IPS DF 6.9 (cell line): ENCODE measurements at places on chromosomes 7 and 10.
A peak's percentile ranks its signal among the peaks of the same experiment; 100 is the strongest.

DNA sequence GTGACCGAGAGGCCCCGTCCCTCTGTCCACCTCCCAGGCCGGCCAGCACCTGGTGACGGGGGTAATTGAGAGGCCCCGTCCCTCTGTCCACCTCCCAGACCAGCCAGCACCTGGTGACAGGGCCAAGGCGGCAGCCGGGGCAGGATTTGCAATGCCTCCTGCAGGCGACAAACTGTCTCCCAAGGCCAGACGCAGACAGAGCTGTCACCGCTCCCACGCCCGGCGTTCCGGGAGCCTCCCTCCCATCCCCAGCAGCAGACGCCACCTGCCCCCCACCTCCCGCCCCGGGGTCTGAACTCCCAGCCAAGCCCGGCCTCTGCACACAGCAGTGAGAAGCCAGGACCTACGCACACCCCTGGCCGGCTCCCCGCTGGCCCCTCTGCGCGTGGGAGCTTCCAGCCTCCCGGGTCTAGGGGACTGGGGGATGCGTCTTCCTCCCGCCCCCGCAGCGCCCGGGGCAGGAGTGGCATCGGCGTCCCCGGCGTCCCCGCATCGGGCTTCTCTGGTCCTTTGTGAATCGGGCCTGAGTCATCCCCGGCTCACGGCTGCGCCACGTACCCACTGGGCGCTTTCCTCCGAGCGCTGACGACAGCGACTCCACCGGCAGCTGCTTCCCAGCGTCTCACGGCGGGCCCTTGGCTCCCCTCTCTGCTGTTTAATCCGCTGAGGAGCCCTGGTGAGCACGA, 95.1 kb upstream of the DIP2C start:
- H3K27ac ChIP-seq = no peak overlapping the region
- peak overlapping the region; percentile 16; the same call in 1 of the 2 replicates for H3K4me3 ChIP-seq
- peaks cover 4% of the 10 kb centered on the region; the same call in 1 of the 2 replicates for H3K27me3 ChIP-seq
- DNase-seq = no peak
- H3K4me1 ChIP-seq = peaks cover 2% of the 10 kb centered on the region; the same call in 1 of the 2 replicates

GRCh38 chr10:74816824-74817498, 9.4 kb upstream of the KAT6B start:
- DNase-seq = no peak
- no peak overlapping the region for H3K4me3 ChIP-seq
- H3K36me3 ChIP-seq = no peaks in the 10 kb centered on the region
- no peaks in the 10 kb centered on the region for H3K27me3 ChIP-seq

DNA sequence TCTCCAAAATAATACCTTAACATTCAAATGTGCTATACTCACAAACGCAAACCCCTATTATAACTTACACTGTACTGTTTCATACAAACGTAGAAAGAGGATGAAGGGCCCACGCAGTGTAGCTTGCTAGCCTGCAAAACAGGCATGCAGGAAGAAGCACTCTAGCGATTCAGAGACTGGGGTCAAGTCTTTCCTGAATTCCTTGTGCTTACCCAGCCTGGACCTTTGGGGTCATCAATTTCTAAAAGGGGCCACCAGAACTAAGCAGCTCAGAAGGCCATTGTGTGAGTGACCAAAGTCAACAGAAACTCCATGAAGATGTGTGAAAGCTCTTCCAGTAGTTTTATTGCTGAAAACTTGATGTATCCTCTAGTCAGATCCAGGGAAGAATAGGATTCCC, 111.9 kb downstream of the SVIL start:
- DNase-seq = no peak
- H3K36me3 ChIP-seq = no peaks in the 10 kb centered on the region; the same call in 1 of the 2 replicates
- no peaks in the 10 kb centered on the region for H3K4me1 ChIP-seq
- no peak overlapping the region for H3K4me3 ChIP-seq
- H3K27me3 ChIP-seq = no peaks in the 10 kb centered on the region
- H3K27ac ChIP-seq = no peak overlapping the region

DNA sequence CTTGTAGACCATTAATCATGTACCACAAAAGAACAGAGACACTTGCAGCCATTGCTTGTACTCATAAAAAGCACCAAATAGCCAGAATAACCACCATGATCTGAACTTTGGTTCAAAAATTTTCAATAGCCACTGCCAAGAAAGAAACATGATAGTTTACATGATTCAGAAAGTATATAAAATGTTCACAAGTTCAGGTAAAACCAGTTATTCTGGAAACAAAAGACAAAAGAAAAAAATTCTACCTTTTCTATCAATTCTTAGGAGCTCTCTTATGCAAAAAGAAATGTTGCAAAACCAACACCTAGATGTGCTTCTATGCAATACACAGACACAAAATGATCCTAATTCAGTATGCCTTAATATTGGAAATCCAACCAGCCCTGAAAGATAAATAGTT, 108.7 kb downstream of the PCLO start:
- no peak overlapping the region for H3K4me3 ChIP-seq
- H3K27me3 ChIP-seq = no peaks in the 10 kb centered on the region
- H3K4me1 ChIP-seq = no peaks in the 10 kb centered on the region
- H3K36me3 ChIP-seq = no peaks in the 10 kb centered on the region
- no peak for DNase-seq

DNA sequence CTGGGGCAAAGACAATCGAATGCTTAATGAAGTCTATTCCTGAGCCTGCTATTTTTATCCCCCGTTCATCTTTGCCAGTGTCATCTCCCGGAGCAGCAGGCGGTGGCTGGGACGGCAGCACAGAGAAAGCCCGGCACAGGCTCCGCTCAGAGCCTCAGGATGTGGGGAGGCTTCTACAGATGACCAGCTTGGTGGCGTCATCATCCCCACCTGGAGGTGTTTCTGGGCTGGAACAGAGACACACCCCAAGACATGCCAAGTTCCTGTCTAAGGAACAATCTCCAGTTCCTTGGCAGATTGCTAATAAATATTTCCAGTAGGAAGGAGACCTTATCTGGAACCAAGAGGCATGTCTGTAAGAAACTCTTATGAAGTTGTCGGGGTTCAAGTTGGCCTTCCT, 552.4 kb upstream of the MGMT start:
- no peak overlapping the region for H3K4me3 ChIP-seq
- no peak overlapping the region for H3K27ac ChIP-seq
- H3K36me3 ChIP-seq = no peaks in the 10 kb centered on the region
- no peak for DNase-seq
- H3K27me3 ChIP-seq = no peaks in the 10 kb centered on the region
- H3K4me1 ChIP-seq = no peaks in the 10 kb centered on the region

DNA sequence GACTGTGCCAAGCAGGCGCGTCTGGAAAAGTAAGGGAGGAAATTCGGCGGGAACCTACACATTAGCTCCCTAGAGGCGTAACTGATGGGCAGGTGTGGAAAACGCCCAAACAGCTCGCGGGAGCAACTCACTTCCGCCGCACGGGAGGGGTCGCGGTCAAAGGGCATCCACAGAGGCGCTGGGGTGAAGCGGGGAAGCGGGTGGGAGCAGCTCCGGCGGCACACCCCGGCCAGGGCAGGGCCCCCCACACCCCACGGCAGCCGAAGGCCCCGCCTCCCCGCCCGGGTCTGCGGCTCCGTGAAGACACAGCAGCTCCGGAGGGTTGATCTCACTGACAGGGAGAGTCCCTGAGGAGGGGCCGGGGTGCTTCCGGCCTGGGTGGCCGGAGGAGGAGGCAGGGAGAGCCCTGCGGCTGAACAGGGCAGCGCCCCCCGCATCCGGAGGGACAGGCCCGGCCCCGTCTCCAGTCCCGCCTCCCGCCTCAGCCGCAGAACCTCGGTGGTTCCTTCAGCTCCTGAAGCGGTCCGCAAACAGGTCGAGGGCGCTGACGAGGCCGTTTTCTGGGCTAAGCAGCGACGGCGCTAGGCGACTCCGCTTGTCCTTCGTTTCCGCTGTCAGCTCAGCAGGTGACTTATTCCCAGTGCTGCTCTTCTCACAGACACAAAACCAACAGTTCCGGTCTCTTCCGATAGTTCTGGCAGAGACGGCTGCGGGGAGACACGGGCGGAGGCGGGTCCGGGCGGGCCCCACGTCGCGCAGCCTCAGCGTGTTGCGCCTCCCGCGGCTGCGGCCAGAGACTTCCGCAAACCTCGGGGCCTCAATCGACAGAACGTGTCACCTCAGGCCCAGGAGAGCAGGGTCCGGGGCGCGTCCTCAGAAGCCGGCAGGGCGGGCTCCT, 276.1 kb downstream of the DNAJB6 start:
- H3K36me3 ChIP-seq = no peaks in the 10 kb centered on the region; the same call in 1 of the 2 replicates
- H3K4me1 ChIP-seq = no peaks in the 10 kb centered on the region
- DNase-seq = no peak
- H3K4me3 ChIP-seq = no peak overlapping the region

DNA sequence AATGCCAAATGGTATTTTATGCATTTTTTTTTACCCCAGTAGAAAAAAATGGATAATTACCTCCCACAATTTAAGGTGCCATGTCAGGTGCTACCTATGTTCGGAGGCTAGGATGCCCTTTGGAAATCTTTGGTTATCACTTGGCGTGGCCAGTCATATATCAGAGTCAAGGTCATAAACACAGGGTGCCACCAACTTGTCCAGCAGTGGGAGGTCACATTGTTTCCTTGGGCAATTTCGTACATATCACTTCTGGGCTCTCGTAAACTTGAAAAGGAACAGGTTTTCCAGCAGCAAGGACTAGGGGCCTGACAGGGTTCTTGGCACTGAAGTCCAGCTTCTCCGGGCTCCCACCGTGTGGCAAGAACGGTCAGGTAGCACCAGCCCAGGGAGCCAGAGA, 48.0 kb upstream of the BHLHA15 start:
- H3K4me1 ChIP-seq = no peaks in the 10 kb centered on the region
- no peak overlapping the region for H3K27ac ChIP-seq
- no peak overlapping the region for H3K4me3 ChIP-seq
- no peak for DNase-seq
- H3K27me3 ChIP-seq = no peaks in the 10 kb centered on the region

DNA sequence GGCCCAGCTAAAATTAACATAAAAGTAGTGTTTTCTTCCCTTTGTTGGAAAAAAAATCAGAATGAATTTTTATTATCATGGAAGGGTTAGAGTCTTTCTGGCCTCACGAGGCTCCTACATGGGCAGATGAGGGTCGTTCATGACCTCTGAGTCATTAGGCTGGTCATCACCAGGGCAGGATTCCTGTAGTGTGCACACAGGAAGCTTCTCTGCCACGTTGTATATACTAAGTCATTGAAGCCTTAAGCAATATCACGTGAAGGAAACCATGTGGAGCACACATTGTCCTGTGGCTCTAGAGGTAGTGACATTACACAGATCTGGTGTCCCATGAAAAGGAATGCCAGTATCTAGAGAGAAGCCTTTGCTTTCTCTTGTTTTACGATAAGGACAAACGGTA, 84.7 kb upstream of the C1QL3 start:
- H3K27ac ChIP-seq = no peak overlapping the region
- no peaks in the 10 kb centered on the region for H3K27me3 ChIP-seq
- DNase-seq = no peak

GRCh38 chr10:33015761-33016547, 57.9 kb upstream of the ITGB1 start:
- H3K36me3 ChIP-seq = no peaks in the 10 kb centered on the region
- no peak overlapping the region for H3K4me3 ChIP-seq
- no peak overlapping the region for H3K27ac ChIP-seq
- H3K27me3 ChIP-seq = no peaks in the 10 kb centered on the region
- H3K4me1 ChIP-seq = peaks cover 1% of the 10 kb centered on the region; the same call in 1 of the 2 replicates

DNA sequence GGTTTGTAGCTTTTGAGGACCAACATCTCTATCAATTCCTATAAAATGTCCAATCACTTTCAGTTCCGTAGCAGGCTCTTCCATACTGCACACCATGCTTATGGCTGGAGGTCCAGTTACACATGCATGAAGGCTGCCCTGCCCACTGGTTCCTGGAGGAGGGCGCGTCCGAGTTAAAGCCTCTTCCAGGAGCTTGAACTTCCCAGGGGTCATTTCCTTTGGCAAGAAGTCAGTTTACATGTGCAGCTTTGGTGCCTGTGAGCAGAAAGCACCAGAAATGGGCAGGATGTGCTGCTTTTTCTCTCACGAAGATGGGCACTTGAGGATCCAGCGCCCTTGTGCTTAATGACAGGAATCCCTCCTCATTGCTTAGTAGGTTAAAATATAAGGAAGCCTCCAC, 17.6 kb upstream of the PHYH start:
- H3K27ac ChIP-seq = no peak overlapping the region
- H3K36me3 ChIP-seq = peaks cover 14% of the 10 kb centered on the region
- no peak for DNase-seq
- H3K4me3 ChIP-seq = no peak overlapping the region
- no peaks in the 10 kb centered on the region; the same call in 1 of the 2 replicates for H3K4me1 ChIP-seq

GRCh38 chr10:23158370-23158769, 33.7 kb upstream of the PTF1A start:
- H3K36me3 ChIP-seq = no peaks in the 10 kb centered on the region
- H3K27ac ChIP-seq = no peak overlapping the region
- no peak overlapping the region for H3K4me3 ChIP-seq
- H3K27me3 ChIP-seq = no peaks in the 10 kb centered on the region; the same call in 1 of the 2 replicates
- no peaks in the 10 kb centered on the region for H3K4me1 ChIP-seq

DNA sequence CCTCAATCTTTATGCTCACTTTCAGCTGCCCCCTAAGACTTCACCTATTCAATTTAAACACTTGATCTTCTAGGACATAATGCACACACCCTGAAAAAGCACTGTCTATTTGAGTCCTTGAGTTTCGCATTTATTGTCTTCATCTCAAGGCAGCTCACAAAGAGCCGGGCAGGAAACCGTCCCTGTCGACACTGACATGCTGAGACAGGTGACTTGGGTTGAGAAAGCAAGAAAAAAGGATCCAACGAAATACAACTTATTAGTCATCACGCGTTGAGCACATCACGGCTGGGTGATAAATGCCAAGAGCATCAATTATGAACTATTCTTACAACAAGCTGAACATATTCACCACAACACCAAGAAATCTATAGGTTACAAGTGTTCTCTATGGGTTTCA, 91.1 kb downstream of the CALN1 start:
- H3K27me3 ChIP-seq = no peaks in the 10 kb centered on the region
- no peak for DNase-seq
- H3K36me3 ChIP-seq = no peaks in the 10 kb centered on the region
- H3K4me1 ChIP-seq = no peaks in the 10 kb centered on the region
